ENCODE measurements at places on chromosomes 1 and 21.

- DNase-seq, result no peak
Observed at GRCh38 chr1:30572192-30572591, 151.2 kb downstream of the MATN1 start.

- no peak for DNase-seq
Observed at GRCh38 chr1:155984341-155984740, 6.0 kb upstream of the ARHGEF2 start.

DNA sequence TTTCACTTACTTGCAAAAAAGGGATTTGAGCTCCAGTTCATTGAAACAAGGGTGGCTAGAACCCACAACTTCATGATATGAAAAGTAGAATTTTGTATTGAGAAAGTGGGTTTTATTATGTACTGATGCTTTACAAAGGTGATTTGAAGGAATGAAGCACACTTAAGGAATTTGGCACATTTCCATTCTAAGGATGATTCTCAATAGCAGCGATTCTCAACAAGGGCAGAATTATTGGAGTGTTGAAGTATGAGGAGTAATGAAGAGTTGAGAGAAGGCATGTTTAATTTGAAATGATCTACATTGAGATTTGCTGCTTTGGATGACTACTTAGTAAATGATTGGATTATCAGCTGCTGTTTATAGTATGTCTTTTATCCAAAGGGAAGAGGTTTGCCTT is 54.7 kb downstream of the FNBP1L start:
- no peak for DNase-seq

DNA sequence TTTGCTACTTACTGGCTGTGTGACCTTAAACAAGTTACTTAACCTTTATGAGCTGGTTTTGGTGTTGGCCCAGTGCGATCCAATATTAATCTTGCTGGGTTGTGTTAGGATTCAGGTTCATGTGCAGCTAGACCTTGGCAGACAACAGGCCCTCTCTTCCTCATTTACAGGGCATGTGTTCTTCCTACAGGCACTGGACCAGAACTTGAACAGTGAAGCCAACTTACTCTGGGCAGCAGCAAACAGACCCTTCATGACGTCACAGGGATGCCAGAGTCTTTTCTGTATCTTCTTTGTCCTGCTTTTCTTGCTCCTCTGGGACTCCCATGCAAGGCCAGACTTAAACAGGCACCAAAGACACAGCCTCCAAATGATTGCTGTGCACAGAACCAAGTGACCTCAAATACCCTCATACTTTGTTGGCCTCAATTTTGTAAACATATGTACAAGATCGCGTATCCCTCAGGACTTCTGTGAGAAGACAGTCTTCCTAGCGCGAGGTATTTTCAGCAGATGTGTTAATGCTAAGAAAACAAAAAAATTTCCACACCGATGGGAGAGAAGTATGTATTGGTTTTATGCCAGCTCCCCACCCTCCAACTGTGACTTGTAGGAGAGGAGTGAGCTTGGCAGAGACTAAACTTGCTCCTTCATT is 73.7 kb downstream of the URB2 start:
- DNase-seq, result no peak

DNA sequence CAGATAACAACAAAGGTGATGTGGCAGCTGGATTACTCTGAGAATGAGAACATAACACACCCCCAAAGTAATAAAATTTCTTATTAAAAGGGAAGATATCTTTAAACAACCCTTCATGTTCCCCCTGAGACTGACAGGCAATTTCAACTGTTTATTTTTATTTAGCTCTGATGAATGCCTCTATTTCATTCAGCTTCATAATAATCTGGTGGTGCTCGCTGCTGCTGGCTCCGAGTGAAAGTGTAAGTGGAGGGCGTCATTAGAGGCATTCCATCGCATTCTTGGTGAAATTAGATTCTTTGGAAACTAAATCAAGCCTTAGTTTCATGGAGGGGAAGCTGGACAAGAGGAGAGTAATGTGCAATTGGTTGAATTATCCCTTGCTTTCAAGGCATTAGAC is 128.9 kb downstream of the GRIK1 start:
- DNase-seq, result no peak

- no peak for DNase-seq
Observed at GRCh38 chr21:23607782-23608431, 1999.4 kb downstream of the MRPL39 start.

- no peak for DNase-seq
Observed at GRCh38 chr1:200885623-200886402, 8.9 kb upstream of the INAVA start.

- DNase-seq, result no peak
Observed at GRCh38 chr1:185759061-185759460, 24.9 kb downstream of the HMCN1 start.

Measured in CD4-positive, alpha-beta T cell treated with Interleukin-2 at 100 ng/mL for 4 hours (primary cell).